ENCODE measurements at places on chromosomes 5 and 9.
A peak's percentile ranks its signal among the peaks of the same experiment; 100 is the strongest.

DNA sequence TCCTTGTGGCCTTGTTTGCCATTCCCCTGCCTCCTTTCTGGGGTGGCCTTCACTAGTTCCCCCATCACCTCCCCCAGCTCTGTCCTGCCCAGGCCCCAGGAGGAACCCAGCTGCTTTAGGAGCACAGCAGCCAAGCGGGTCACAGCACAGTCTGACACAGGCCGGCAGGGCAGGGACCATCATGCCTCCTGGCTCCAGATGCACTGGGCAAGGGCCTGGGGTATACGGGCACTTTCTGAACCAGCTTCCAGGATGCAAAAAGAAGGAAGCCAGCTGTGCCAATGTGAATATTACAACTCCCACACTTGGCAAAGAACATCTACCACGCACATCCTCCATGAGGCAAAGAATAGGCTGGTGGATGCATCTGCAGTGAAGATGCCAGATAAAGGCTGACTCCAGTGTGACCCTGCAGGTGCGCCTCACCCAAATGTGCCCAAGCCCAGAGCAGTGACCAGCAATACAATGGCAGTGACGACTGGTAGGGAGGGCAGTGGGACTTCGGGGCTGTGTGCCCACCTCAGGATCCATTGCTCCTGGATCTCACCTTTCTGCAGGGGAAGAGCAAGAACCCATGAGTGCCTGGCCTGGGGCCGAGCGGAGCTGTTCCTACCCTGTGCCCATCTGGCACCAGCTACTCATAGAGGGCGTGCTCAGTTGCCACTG lies 6.3 kb upstream of the IL3 start:
- ATAC-seq: no peak

GRCh38 chr5:126568206-126568755 lies 26.7 kb downstream of the ALDH7A1 start:
- no peak for ATAC-seq

DNA sequence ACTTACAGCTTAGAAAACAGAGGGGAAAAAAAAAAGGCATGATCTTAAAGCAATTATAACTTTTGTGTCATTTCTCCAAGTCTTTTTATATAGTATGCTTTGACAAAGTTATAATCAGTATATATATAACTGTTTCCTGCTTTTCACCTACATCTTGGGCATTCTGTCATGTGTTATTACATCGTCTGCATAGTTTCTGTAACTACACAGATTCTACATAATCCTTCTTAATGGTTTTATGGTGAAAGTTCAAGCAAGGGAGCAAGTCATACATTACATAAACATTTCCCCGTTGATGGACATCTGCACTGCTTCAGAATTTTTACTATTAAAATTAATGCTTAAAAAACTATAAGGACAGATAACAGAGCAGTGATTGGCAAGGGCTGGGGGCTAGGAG lies 12.1 kb downstream of the FEM1C start:
- no peak for ATAC-seq

DNA sequence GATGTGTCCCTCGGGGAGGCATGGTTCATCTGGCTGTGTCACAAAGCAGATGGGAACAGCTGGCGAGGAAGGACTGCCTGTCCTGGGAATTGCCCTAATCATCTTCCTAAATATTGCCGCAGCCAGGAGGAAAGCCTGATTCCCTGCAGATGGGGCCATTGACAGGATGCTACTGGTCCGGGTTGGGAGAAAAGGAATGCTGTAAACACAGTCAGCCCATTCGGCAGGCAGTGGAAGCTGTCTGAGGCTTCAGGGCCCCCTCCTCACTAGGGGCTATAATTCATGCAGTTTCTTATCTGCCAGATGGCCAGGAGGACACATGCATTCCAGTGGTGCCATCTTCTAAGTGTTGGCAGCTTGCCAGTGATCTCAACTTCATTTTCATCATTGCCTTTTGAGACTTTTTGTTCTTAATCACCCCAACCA lies 110.3 kb downstream of the KCNIP1 start:
- no peak for ATAC-seq

DNA sequence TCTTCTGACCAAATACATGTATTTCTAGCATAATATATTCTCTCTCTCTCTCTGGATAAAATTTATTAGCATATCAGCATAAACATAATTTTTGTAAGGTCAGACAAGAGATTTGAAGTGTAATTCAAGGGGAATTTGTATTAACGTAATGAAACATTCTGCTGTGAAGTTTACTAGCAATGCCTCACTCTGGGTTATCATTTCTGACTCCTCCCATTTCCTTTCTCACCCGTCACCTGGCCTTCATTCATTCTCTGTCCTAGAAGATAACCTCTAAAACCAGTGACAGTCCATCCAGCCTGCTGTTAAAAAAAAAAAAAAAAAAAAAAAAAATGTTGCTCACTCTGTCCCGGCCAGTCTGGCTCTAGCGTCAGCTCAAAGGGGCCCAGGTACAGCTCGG lies 27.1 kb downstream of the GRAMD2B start:
- no peak for ATAC-seq

DNA sequence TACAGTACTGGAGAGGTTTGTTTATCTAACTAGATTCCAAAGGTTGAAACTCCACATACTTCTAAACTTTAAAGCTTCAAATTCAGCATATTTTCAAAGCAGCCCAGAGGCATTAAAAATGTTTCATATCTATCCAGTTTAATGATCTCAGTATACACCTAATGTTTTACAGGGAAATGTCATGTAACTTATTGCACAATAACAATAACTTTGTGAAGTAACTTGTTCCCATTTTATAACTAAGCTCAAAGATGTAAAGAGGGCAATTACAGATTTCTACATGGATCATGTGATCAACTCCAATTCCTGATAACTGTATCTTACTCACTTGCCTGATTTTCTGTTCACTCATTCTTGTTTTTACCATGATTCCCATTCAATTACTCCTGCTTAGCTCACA lies 610.0 kb downstream of the TAF11L14 start:
- ATAC-seq: no peak

- peak; percentile 60 for ATAC-seq
These were observed 22.3 kb upstream of the HMCN2 start for GRCh38 chr9:130243015-130243881.

GRCh38 chr5:143515829-143516228 lies 112.3 kb upstream of the NR3C1 start:
- no peak for ATAC-seq
